Astrocyte of the hippocampus (primary cell): ENCODE measurements at places on chromosomes 1 and 21.

DNA sequence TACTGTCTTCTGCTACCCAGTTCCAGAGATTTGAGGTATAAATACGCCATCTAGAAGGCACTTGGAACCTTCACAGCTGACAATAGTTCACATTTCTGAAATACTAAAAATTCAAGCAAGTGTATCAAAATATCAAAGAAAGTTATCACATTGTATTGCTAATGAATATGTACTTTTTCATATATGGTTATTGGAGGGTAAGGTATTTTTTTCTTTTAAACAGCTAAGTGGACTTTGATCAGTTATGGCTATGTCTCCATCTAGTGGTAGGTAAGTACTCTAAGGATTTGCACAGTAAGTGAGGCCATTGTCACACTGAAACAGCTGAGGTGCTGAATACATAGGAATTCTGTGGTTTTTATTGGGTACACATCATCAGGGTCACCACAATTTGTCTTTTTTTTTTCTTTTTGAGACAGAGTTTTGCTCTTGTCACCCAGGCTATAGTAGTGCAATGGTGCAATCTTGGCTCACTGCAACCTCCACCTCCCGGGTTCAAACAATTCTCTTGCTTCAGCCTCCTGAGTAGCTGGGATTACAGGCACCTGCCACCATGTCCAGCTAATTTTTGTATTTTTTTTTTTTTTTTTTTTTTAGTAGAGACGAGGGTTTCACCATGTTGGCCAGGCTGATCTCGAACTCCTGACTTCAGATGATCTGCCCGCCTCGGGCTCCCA, 49.1 kb upstream of the CR2 start:
- DNase-seq: peak; percentile 72

DNA sequence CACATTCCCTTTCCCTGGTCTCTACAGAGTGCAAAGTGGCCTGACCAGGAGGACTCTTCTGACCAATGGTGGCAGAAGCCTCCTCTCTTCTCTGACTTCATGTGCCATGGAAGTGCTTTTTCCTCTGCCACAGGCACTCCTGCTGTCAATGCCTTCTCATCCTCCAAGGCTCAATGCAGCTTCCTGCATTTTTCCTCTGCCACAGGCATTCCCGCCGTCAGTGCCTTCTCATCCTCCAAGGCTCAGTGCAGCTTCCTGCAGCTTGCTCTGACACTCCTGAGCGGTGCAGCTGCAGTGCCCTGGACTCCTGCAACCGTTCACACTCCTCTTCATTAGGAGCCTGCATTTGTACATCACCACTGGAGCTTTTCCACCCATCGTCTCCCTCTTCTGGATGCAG, 4.7 kb upstream of the ADARB1 start:
- no peak for DNase-seq

- no peak for DNase-seq
Observed at GRCh38 chr1:39392851-39393573, 98.4 kb upstream of the BMP8A start.

GRCh38 chr1:157132616-157133167, 5.5 kb downstream of the ETV3 start:
- DNase-seq: no peak

- DNase-seq: no peak
Observed at GRCh38 chr1:243489681-243490546, 234.1 kb downstream of the SDCCAG8 start.

- DNase-seq: peak; percentile 62
Observed at GRCh38 chr21:15986277-15986676, 256.5 kb downstream of the USP25 start.
